ENCODE measurements at places on chromosomes 16 and 17. TPM values are rescaled to one million over a fixed set of nuclear protein-coding genes. Genes with fewer than 3 reads are reported as not detected.

GRCh38 chr16:62711797-62712196, 675.6 kb upstream of the CDH8 start:
- no peak for DNase-seq
- H3K27me3 ChIP-seq, result no peaks in the 10 kb centered on the region
- no peak overlapping the region for H3K4me3 ChIP-seq
- H3K27ac ChIP-seq, result no peak overlapping the region
- no peaks in the 10 kb centered on the region for H3K36me3 ChIP-seq

GRCh38 chr17:4948166-4948930, at the start of gene PFN1:
Gene PFN1, minus strand, starts transcription at chr17:4948530. Its CDS starts 136 bp downstream, at chr17:4948394.
- peaks cover 10% of the 10 kb centered on the region for H3K27me3 ChIP-seq
- H3K36me3 ChIP-seq, result peaks cover 25% of the 10 kb centered on the region
- H3K4me1 ChIP-seq, result peaks cover 29% of the 10 kb centered on the region
- H3K27ac ChIP-seq, result peak within 1 kb of the TSS; percentile 96
- DNase-seq, result no peak

DNA sequence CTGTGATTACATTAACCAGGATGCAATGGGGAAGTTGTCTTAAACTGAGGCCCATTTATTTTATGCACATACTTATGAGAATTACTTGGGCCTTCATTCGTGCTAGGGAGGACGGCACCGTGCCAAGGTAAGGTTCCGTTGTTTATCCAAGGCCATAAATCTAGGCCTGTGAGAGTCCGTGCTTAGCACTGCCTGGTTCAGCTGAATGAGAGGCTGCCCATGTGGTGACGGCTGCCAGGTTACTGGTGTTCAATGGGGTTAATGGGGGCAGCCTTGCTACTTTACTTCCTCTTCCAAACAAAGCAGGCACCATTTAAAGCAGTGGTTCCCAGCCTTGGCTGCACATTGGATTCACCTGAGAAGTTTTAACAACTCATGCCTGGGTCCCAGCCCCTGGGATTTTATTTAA, 135.1 kb upstream of the NOL11 start:
- H3K36me3 ChIP-seq, result peaks cover 6% of the 10 kb centered on the region
- H3K4me1 ChIP-seq, result peaks cover 23% of the 10 kb centered on the region
- no peak overlapping the region for H3K4me3 ChIP-seq
- peak overlapping the region; percentile 8 for H3K27ac ChIP-seq
- no peaks in the 10 kb centered on the region for H3K27me3 ChIP-seq
- DNase-seq, result no peak

DNA sequence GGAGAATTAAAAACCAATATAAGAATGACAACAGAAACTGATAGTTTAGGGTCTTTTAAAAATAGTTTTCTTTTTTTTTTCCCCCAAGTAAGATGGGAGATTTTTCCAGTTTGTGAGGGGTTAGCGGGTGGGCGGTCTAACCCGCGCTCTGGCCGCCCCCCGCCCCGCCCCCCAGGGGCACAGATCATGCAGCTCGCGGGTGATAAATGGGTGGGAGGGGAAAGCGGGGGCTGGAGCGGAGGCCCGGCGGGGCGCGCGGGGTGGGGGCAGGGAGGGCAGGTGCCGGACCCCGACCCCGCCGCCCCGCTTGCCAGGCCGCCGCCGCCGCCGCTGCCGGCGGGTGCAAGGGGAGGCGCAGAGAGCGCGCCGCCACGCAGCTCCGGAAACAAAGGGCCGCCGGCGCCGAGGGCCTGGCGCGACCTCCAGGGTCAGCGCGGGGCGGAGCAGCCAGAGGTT, 60.1 kb upstream of the GSE1 start:
- H3K27ac ChIP-seq, result no peak overlapping the region
- DNase-seq, result no peak
- H3K4me3 ChIP-seq, result peak overlapping the region; percentile 18
- peaks cover 52% of the 10 kb centered on the region for H3K4me1 ChIP-seq
- no peaks in the 10 kb centered on the region for H3K36me3 ChIP-seq
- H3K27me3 ChIP-seq, result peaks cover 12% of the 10 kb centered on the region

GRCh38 chr17:3944485-3945388, 19.5 kb downstream of the ATP2A3 start:
- H3K4me1 ChIP-seq, result peaks cover 22% of the 10 kb centered on the region
- no peak overlapping the region for H3K27ac ChIP-seq
- peaks cover 5% of the 10 kb centered on the region for H3K36me3 ChIP-seq

TMC8 gene
- 2.0 TPM for total RNA-seq

TBC1D3K gene
- not detected for total RNA-seq

CES5A gene
- total RNA-seq, result 0.11 TPM

MT1G gene
- 1.7 TPM for total RNA-seq

HIRIP3 gene
- 13.7 TPM for total RNA-seq

Measured in spinal cord (tissue), 10 donors.